Stimulated activated CD4-positive, alpha-beta T cell treated with anti-CD3 and anti-CD28 coated beads, Interleukin-1b, Interleukin-23, amount 100 ng/mL, for 48 hours (primary cell): ENCODE measurements at places on chromosomes 7 and 10.

DNA sequence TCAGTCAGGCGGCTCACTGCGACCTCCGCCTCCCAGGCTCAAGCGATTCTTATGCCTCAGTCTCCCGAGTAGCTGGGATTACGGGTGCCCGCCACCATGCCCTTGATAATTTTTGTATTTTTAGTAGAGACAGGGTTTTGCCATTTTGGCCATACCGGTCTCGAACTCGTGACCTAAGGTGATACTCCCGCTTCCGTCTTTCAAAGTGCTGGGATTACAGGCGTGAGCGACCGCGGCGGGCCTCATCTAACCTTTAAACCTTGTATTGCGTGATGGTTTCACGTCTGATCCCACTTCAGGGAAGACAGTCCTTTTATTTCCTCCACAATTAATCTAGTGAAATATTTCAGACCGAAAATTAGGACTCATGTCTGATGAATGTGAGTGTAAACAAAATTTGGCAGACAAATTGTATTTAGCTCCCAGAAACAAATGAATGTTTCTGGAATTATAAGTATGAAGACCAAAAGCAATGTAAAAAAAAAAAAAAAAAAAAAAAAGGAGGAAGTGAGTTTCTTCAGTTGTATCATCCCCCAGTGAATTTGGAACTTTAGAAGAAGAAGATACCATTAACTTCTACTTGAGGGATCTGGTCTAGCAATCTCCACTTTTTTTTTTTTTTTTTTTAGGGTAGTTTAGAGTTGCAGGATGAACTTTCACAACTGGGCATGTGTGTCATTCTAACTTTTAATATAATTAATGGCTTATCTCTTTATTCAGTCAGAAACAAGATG, 1.6 kb downstream of the NUP42 start:
- no peak for DNase-seq

GRCh38 chr7:15801551-15801950, 115.1 kb upstream of the MEOX2 start:
- DNase-seq: no peak

- DNase-seq: no peak
Observed at GRCh38 chr10:31709028-31709427, 219.6 kb downstream of the ARHGAP12 start.

DNA sequence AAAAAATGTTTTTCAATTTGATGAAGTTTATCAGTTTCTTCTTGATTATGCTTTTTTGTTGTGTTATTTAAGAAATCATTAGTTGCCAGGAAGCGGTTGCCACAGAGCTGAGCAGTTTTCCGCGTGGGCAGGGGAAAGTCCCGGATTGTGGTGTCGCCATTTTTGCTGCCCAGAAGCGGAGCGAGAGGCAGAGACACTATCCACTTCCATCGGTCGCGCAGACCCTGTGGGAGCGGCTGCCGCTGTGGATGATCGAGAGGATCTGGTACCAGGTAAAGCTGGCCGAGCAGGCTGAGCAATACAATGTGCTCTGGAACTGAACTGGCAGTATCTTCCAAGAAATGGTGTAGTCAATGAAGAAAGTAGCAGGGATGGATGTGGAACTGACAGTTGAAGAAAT, 119.8 kb downstream of the ZNF736 start:
- no peak for DNase-seq

DNA sequence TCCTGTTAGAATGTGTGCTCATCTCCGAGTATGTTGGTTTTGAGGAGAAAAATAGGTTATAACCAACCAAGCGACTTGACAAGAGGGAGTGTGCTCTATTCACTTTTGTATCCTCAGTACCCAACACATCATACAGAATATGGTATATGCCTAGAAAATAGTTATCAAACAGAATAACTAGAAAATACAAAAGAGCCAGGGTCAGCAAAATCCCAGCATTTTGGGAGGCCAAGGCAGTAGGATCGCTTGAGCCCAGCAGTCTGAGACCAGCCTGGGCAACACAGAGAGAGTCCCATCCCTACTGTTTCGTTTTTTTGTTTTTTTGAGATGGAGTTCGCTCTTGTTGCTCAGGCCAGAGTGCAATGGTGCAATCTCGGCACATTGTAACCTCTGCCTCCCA, 257.9 kb downstream of the PARD3 start:
- DNase-seq: no peak

DNA sequence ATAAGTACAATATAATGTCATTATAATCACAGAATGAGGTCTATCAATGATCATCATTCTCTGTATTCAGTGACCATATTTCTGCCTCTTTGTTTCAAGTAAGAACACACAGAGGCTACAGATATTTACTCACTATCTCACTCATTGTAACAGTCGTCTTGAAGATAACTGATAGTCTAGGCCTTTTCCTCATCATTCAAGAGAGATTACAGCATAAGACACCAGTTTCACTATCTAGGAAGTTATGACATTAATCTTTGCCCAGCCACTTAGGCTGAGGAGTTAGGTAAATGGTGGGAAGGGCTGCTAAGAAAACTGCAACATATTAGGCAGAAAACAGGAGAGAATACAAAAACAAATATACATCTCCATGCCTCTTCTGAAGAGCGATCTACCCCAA, 125.3 kb downstream of the CHCHD3 start:
- DNase-seq: no peak

DNA sequence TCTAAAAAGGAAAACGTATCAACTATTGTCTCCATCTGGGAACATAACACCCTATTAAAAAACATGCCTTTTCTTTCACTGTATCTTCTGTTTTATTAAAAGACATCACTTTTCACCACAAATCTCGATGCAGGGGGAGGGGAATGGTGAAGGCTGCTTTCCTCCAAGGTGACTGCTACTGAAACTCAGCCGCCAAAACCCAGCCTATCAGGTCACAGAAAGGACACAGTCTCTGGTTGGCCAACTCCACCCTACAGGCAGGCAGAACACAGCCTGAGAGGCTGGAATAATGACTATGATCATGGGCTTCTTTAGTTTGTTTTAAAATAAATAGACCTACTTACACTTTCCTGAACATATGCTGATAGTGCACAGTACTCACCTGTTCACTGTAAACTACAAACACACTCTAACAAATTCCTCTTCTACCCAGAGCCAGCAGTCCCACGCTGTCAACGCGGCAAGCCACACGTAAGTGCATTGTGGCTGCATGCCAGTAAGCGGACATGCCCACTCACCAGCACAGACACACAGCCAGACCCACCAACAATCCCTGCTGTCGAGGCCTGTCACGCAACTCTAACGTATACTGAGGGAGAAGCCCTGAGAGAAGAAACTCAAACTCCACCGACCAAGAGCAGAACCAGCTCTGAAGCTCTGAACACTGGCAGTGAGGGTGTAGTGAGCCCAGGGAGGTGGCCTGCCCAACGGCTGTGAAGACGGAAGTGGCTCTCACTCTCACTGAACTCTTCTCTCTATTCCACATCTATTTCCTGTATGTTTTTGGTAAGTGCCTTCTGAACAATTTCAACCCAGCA, 41.8 kb downstream of the NCAPG2 start:
- DNase-seq: no peak

DNA sequence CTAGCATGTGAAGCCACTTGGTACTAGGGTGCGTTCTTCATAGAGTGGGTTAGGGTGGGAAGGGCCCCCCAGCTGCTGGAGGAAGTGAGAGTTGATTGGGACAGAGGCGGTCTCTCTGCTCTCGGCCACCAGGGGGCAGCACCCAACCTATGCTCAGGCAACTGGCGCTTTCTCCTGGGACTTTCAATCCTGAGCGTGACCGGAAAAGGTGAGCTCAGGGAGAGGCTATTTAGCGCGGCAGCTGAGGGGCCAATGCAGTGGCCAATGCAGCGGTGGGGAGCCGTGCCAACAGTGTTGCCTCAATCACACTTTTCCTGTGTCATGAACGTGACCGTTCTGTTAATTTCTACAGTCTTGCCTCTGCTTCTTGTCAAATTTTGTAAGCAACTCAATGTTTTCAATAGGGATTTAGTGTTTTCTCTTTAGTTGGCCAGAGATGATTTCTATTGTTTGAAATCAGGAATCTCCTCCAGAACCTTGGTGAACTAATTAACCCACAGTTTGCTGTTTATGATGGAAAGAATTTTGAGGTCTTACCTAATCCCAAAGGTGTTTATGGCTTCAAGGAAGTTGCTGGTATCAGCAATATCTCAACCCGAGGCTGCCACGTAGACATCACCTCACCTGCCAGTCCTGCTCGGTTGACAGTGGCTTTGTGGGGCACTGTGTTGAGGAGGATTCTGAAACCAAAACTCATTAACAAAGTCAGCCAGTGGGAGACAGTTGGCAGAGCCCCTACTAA, 67.9 kb upstream of the PDZD8 start:
- peak; percentile 44 for DNase-seq

DNA sequence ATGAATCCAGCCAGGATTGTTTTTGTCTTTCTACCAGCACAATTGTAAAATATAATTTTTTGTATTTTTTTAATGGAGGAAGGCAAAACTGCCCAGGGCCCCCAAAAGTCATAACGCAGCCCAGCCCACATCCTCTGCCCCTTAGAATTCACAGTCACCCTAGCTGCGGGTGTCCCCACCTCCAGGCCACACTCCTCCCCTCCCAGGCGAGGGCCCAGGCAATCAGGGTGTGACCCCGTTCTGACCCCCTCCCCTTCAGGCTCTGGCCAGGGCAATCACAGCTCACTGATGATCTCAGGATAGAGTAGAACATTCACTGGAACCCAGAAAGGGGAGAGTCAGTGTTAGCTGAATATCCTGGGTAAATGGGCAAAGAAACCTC, 92.0 kb upstream of the MACROH2A2 start:
- no peak for DNase-seq

- no peak for DNase-seq
Observed at GRCh38 chr7:143321734-143322133, 5.8 kb downstream of the CLCN1 start.

DNA sequence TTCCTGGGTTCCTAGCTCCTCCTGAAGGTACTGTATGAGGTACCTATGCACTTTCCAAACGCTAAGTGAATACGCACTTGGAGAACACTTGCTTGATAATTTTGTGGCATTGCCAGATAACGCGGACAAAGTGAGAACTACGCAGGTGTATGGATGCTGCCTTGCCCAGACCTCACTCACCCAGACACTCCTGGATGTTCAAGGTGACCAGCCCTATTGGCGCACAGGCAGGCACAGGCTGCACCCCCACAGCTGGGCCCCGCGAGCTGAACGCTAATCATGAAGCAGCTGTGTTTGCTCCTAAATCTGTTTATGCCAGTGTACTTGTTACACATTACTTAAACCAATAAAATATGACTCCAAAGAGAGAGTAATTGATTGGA, 27.3 kb downstream of the DIP2C start:
- DNase-seq: no peak

DNA sequence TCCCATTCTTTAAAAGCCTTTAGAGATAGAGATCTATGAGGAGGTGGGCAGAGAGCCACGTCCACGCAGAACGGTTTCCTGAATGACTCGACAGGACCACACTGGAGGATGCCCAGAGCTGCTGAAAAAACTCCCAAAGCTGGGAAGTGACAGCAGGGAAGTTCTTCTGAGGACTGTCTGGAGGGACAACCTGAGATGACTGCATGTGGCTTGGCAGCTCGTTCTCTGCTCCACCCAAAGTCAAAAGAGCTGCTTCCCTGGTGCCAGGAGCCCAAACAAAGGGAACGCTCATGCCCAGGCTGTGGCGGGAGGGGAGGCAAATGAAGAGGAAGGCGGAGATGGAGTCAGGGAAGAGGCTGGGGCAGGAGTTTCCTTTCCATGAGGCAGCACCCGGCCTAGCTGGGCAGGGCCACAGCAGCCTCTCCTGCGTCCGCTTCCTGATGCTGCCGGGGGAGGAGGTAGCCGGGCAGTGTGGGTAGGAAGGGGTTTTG, 95.4 kb downstream of the CCDC3 start:
- DNase-seq: no peak

- DNase-seq: peak; percentile 27
Observed at GRCh38 chr7:149496642-149497391, 792 bp downstream of the ZNF746 start.

DNA sequence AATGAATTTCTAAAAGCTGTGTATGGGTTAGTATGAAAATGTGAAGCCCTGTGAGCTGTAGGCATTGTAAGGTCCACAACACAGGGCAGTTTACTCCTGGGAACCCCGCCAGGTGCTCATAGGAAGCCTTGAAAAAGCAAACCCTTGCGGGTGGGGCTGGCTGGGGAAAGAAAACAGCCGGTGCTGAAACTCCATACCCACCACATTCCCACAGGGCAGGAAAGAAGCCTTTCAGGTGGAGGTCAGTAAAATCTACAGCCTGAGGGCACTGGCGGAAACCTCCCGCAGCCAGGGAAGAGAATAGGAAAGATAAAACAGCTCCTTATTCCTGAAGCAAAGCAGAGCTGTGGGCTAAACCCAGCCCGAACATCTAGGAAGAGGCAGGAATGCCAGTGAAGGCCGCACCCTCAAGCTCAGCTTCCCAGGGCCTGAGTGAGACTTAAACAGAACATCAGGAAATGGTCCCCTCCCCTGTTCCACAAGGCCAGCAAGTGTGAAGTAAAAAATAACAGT, 34.7 kb downstream of the PODXL start:
- DNase-seq: no peak

DNA sequence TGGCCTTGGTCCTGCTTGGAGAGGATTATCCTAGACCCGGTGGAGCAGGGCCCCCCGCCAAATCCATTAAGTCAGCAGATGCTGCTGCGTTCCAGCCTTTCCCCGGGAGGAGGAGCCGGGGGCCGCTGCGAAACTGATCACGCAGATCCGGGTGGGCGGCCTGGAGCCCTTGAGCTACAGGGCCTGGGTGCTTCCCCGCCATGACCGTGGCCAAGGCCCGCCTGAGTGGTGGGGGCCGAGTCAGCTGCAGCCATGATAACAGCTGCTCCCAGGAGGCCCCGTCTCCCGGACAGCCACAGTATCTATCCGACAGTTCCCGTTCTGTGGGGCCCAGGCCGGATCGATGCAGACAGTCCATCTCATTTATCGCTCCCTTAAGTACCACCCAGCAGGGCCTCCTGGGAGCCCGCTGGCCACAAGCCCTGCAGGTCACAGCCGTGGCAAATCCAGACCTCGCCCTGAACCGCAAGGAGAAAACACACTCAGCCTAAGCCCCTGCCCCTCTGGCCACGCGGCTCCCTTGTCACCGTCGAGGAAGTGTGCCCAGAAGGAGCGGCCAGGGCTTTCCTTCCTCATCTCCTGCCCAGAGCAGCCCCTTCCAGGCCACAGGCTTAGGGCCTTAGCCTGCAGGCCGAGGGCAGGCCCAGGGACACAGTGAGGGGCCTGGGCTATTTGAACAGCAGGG, 34.4 kb upstream of the SLC29A4 start:
- no peak for DNase-seq

GRCh38 chr7:127704211-127704610, 52.2 kb downstream of the SND1 start:
- no peak for DNase-seq

DNA sequence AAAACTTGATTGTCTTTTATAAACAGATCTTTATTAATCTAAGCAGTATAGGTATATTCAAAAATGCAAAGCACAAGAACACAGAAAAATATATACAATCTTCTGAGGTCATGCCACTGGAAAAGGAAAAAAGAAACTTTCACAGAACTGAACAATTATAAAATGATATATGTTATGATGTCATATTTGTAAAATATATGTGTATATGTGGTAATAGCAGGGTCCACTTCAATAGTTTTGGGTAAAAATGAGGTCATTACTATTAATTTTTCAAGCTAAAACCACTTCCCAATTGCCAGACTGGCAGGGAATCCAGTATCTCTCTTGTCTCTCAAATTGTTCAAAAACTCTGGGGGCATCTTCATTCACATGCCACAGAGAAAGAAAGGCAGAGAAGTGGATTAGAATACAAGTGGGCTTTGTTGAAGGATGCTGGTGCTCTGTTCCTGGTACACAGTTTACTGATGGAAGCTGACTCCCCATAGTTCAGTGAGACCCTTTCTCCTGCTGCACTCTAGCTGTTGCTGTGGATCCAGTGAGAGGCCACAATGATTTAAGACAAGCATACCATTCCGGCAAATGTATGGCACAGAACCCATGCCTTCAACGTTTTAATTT, 19.7 kb downstream of the CTNNA3 start:
- DNase-seq: no peak

- no peak for DNase-seq
Observed at GRCh38 chr10:86194684-86195083, 171.9 kb downstream of the GRID1 start.
